Stimulated activated CD4-positive, alpha-beta T cell treated with anti-CD3 and anti-CD28 coated beads, Interleukin-15, amount 100 ng/mL, for 48 hours (primary cell): ENCODE measurements at places on chromosomes 7 and 10.

DNA sequence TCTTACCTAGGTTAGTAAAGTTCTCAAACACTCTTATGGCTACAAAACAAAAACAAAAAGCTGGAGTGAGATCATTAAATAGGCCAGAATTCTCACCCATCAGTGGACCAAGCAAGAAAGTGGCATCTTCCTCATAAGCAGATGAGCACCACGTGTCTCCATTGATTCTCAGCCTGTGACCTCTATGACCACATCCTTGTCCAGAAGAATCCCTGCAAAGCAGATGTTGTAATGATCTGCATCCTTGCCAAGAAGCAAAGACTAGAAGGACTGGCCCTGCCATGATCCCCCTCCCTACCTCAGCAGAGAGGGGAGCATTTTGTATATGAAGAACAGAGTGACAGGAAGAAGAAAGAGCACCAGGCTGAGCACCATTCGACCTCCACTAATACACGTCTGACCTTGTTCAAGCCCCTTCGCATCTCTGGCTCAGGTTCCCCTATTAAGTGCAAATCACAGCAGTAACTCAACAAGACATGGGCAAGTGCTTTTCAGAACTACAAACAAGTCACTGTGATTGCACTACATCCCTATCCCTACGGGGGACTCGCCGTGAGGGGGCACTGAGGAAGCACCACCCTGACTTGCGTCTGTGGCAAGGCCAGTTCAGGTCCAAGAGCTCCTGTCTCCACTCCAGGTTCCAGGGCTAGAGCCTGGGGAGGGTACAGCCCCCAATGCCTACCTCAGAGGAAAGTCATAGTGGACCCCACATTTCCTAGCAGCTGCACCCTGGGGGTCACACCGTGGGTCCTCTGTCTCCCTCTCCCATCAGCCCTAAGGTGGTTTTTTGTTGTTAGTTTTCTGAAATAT, 22.2 kb upstream of the RASSF4 start:
- no peak for DNase-seq

GRCh38 chr10:93715345-93715744, 13.0 kb upstream of the FRA10AC1 start:
- DNase-seq, result no peak

DNA sequence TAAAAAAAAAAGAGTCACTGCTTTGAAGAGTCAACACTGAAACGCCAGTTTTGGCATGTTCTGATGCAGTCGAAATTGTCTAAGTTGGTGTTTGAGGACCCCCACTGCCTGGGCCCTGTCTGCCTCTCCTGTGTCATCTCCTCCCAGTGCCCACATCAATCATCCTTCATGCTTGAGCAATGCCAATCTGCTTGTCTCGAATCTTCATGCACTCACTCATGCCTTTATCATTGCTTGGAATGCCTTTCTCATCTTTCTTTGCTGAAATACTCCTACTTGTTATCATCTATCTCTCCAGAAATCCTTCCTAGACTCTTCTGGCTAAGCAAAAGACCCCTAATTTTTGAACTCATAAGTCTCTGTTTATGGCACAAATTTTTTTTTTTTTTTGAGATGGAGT, 42.1 kb upstream of the PLPP4 start:
- no peak for DNase-seq

GRCh38 chr7:44105832-44106231, 1.7 kb downstream of the AEBP1 start:
- DNase-seq, result no peak

GRCh38 chr10:13877154-13877909, 290.6 kb downstream of the PRPF18 start:
- no peak for DNase-seq

- no peak for DNase-seq
Measured at GRCh38 chr7:151469281-151469680, 29.3 kb upstream of the CRYGN start.

DNA sequence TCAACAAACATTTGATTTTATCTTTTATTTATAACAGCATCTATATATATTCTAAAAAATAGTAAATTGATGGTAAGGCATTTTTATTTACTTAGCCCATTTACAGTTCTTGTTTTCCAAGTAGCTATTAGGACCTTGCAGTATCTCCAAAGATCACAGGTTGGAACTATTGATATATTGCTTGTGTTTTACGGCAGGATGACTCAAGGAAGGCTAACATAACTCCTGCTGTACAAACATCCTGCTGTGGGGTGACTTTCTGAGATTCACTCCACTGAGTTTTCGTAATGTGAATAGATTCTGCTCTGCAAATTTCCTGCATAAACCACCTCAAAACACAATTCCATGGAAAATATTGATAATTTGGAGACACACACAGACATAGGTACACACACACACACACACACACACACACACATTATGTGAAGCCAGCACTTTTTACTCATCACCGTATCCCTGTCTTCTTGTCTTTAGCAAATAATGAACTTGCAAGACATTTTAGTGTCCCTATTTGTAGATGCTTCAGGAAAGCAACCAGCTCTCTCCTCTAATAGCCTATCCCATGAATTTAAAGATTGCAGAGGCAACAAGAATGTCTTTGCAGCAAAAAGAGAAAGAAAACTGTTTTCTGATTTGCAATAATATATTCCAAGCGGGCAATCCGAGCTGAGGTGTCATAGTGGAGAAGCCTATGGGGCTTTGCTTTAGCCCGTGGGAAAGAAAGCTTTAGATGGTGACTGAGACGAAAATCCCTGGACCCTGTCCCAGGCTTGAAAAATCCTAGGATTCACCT, 722 bp downstream of the AGR2 start:
- DNase-seq, result no peak

- no peak for DNase-seq
Measured at GRCh38 chr7:8215648-8216333, 46.2 kb downstream of the ICA1 start.

GRCh38 chr7:116952635-116953371, 498 bp upstream of the ST7 start:
- no peak for DNase-seq

DNA sequence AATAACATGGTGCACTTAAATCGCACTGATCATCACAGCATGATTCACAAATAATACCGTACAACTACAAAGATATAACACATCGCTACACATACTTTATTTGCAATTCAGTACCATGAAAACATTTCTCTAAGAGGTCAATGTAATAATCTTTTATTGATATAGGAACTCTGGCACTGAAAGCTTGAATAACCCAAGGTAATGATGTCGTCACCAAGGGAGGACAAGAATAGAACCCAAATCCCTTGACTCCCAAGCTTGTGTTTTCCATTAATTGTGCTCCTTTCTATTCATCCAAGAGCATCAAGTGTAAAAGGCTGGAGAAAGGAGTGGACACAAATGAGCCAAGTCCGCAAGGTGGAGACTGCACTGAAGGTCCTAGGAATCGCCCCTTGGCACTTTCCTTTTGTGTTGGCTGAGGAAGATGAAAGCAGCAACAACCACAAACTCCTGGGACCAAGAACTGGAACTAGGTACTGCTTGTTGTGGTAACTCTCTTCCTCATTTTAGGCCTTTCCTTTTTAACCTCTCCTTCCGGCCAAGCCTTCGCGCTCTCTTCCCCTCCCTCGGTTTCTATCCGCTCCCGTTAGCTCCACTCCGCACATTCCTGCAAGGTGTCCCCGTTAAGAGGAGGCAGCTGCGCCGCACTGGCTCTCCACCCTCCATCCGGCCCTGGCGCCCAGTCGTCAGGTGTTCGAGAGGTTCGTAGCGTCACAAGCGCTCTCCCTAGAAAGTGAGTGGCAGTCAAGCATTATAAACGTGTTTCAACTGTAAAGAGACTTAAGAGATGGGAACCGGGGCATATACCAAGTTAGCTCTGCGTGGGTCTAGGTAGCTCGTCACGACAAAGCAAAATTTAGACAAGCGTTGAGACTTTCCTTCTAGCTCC, 1.0 kb upstream of the CBLL1 start:
- peak; percentile 46 for DNase-seq

GRCh38 chr7:114317450-114318098, 97.0 kb upstream of the FOXP2 start:
- no peak for DNase-seq

DNA sequence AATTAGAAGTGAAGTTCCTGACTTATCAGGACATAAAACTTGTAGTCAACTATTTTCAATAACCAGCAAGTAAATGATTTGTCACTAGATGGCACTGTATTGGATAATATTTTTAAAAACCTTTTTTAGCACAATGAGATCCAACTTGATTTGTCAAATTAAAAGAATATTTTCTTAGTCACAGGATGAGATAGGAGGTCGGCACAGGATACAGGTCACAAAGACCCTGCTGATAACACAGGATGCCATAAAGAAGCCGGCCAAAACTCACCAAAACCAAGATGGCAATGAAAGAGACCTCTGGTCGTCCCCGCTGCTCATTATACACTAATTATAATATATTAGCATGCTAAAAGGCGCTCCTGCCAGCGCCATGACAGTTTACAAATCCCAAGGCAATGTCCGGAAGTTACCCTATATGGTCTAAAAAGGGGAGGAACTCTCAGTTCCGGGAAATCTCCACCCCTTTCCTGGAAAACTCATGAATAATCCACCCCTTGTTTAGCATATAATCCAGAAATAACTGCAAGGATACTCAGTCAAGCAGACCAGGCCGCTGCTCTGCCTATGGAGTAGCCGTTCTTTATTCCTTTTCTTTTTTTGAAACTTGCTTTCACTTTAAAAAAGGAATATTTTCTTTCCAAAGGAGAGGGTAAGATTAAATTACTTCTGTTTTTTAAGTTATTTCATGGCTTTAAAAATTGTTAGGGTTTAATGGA, 255.7 kb upstream of the MKLN1 start:
- DNase-seq, result no peak

DNA sequence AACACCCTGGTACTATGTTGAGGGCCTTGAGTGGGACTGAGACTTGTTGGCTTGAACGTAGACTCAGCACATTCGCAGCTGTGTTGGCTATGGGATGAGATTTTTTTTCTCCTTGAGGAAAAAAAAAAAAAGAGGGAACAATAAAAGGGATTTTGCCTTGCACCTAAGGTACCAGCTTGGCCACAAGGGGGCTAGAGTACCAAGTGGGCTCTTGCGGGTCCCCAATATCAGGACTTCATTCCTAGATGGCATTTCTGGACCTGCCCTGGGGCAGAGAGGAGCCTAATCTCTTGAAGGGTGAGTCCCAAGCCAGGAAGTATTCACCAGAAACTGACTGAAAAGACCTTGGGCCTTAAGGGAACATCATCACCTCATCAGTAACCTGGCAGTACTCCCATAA, 1083.6 kb upstream of the PHF14 start:
- DNase-seq, result no peak

- DNase-seq, result no peak
Measured at GRCh38 chr7:44173911-44174693, 15.1 kb downstream of the GCK start.

GRCh38 chr10:29099001-29099400, 189.9 kb upstream of the LYZL1 start:
- no peak for DNase-seq

DNA sequence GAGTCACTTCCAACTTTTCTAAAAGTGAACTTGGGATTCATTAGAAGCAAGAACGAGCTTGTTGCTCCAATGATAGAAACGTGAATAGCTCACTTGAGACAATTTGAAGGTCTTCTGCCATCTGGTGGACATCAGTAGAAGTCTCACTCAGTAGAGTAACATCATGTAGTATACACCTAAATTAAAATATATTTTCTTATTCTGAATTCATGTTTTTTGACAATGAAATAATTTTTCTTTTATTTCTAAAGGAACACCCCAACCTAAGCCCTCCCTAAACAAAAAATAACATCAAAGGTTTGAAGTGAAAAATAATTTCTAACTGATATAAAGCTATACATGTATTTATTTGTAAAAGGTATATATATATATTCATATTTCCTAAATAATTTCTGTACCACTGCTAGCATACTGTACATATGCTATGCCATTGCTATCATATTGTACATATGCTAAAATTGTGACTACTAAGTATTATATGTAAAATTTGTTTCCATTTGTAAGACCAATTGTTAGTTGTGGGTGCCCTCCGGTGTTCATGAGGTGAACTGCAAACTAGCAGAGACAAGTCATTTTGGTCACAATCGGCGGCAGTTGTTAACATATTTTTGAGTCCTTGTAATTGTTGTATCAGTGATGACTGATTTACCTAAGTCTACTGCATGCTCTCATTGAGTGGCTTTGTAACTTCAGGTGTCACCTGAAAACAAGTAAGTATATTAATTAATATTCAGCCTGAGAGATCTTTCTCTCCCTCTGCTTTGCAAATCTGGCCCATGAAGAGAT, 121.9 kb downstream of the PTPRZ1 start:
- DNase-seq, result peak; percentile 12

DNA sequence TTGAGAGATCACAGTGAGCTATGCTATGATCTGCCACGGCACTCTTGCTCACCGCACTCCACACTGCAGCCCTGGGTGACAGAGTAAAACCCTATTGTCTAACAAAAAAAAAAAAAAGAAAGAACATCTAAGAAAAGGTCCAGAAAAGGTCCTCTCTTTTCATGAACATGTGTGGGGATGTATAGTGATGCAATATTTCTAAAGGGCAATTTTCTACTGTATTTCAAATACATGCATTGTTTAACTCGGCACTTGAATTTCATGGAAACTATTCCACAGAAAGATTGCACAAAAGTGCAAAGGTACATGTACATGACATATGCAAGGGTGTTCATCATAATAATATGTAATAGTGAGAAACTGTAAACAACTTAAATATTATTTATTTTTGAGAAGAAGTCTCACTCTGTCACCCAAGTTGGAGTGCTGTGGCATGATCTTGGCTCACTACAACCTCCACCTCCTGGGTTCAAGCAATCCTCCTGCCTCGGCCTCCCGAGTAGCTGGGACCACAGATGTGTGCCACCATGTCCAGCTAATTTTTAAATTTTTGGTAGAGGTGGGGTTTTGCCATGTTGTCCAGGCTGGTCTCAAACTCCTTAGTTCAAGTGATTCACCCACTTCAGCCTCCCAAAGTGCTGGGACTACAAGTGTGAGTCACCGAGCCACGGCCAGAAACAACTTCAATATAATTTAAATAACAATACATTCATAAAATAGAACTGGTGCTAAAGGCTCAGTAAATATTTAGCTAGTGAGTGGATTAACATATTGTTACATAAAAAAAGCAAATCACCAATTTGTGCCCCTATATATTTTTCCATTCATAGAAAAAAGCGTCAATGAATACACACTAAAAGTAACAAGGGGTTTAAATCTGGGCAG, 1.3 kb upstream of the PPRC1 start:
- no peak for DNase-seq

- DNase-seq, result no peak
Measured at GRCh38 chr7:121198502-121198901, 130.3 kb upstream of the WNT16 start.

GRCh38 chr7:91596287-91596686, 284.2 kb downstream of the MTERF1 start:
- DNase-seq, result no peak

GRCh38 chr7:134371536-134371935, 54.8 kb upstream of the SLC35B4 start:
- no peak for DNase-seq
